RCC 7860 (cell line): ENCODE measurements at places on chromosomes 7 and 10.

DNA sequence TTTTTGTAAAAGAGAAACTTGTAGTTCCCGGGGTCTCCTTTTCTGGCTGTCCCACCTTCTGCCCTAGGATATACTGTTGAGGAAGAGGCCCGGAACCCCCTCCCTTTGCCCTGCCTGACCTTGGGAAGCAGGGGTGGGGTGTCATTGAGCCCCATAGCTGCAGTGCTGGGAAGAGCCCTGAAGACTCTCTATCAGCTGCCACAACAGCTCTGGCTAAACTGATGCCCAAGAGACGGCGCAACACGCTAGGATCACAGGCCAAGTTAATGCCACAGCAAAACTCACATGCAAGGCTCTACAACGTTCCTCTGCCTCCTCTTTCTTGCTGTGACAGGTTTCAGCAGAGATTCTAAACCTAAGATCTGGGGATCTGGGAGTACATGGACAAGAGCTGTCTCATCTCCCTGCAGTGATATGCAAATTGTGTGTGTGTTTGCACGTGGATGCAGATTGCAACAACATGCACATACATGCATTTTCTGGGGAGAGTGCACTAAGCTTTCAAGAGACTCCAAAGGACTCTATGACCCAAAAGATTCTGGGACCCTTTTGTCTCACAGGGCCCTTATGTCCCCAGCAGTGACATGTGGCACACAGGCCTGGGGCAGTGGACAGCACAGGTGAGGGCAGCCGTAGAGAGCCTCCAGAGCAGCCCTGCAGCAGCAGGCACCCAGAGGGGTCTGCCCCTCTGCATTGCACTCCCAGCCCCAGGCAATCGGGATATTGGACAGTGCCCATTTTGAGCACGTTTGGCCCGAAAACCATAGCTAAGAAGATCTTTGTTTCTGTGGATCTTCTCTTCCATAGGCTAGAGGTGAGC, 2.5 kb downstream of the RASSF4 start:
- DNase-seq = no peak

GRCh38 chr10:128875956-128876736, 590.9 kb upstream of the MGMT start:
- DNase-seq = no peak

DNA sequence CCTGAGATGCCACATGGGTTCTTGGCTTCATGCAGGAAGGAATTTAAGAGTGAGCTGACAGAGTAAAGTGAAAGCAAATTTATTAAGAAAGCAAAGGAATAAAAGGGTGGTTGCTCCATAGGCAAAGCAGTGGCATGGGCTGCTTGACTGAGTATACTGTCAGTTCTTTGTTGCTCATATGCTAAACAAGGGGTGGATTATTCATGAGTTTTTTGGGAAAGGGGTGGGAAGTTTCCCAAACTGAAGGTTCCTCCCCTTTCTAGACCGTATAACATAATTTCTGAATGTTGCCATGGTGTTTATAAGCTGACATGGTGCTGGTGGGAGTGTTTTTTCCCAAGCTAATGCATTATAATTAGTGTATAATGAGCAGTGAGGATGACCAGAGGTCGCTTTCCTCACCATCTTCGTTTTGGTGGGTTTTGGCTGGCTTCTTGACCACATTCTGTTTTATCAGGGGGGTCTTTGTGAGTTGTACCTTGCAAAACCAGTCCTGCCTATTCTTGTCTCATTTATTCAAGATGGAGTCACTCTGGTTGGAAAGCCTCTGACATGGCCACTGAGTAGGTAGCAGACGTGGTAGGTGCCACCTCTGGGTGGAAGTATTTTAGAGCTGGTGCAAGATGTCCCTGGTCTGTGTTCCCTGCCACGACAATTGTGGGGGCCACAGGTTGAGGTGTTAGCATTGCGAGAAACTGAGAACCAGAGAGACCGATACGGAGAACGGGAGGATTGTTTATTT, 107.5 kb upstream of the SDK1 start:
- no peak for DNase-seq

DNA sequence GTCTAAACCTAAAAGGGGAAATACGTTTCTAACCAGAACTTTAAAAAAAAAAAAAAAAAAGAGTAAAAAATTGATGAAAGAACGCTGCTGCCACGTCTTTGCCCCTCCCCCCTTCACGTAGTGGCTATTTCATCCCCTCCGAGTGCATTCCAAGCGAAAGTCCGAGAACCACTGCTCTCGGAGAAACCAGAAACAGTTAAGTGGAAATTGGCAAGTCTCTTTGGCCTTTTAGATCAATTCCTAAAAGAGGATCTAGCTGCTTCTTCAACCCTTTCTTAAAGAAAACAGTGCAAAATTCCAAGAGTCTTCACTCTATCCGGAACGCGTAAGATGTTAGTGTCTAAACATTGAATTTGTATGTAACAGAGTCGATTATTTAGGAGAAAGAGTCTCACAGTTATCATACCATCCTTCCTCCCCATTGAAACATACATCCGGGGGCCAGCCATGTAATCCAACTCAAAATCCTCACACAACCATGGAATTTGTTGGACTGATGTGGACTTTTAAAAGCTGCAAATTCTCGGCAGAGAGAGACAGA, 1.1 kb downstream of the P4HA1 start:
- DNase-seq = peak; percentile 62

GRCh38 chr7:116100626-116101025, 70.1 kb upstream of the TFEC start:
- no peak for DNase-seq

- no peak for DNase-seq
These were observed 8.8 kb downstream of the LYZL1 start for GRCh38 chr10:29297678-29298077.

DNA sequence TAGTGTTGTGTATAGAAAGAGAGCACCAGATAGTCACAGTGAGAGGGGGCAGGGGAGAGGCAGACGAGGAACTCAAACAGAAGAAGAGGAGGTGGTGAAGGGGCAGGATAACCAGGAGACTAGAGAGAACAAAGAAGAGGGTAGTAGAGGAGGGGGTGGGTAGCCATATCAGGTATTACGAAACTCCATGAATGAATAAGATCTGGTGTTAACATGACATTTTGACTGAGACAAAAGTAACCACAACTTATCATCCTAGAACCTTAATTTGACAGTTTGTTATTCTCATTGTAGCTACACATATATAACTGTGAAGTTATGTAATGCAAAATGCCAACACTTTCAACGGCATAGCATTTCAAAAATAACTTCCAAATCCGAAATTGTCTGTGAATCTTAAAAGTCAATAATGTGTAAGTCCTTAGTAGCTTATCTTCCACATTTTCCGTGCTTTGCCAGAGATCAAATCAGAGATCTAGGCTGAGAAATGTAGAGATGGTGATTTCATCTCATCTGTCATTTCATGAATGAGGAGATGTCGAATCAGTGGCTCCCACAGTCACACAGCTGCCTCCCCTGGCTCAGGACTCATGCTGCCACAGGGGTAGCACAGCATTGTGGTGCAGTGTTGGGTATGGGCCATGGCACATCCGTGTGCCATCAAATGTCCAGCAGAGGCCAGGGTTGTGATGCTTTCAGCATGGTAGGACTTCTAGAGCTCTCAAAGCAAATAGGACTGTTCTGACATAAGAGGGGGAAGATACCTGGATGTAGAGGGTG, 202.1 kb downstream of the HECW1 start:
- DNase-seq = no peak

GRCh38 chr10:50501478-50501877, 122.3 kb downstream of the SGMS1 start:
- DNase-seq = peak; percentile 26

GRCh38 chr10:69515699-69516259, 57.4 kb downstream of the NEUROG3 start:
- peak; percentile 49 for DNase-seq

DNA sequence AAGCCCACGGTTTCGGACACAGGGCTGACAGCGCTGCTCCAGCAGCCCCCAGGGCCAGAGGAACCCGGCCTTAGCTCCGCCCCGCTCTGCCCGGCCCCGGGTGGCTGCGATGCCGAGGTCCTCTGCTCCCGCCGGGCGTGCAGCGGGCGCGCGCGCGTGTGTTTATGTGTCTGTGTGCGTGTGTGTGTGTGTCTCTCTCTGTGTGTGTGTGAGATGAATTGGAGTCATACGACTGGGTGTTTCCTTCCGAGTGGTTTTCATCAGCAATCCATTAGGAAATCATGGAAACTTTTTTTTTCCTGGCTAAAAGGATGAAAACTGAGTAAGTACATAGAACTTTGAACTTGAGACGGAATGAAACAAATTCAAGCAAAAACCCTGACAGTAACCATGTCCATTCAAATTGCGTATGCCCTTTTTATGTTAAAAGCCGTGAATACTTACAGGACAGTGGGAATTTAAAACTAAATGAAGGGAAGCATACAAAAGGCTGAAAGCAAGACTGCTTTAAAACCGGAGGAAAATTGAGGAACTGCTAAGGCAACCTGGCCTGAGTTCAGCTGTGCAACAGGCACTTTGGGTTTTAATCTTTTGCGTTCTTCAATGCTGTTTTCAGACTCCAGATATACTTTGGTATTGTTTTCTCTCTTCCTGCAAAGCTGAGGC, at the start of gene CPED1:
TSS of gene CPED1 (plus strand) at position 121 of the 666 bp plus-strand sequence. CDS start 911 bp downstream, outside the sequence.
- peak; percentile 45 for DNase-seq

DNA sequence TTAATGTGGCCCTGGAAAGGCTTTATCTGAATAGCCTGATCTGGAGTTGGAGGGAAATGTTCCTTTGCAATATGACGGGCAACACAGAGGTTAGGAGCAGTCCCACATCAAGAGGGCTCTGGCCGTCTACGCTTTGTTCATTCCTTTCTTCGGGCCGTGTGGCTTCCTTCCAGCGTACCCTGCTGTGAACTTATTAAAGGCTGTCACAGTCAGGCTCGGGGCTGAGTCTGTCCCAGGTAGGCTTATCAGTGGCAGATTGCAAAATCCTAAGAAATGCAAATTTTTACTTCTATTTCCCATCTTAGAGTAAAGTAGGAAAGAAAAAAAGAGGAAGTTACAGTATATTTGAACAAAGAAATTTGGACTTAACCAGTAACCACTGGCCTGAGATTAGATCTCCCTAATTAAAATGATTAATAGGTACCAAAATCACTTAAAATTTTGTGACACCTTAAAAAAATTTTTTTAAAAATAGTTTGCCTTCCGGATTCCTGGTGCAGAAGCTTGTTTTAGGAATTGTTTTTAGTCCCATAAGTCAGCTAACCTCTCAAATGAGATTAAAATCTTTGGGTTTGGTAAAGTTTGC, 453.1 kb upstream of the MKI67 start:
- DNase-seq = no peak

- no peak for DNase-seq
These were observed 9.7 kb upstream of the ANLN start for GRCh38 chr7:36379831-36380504.

DNA sequence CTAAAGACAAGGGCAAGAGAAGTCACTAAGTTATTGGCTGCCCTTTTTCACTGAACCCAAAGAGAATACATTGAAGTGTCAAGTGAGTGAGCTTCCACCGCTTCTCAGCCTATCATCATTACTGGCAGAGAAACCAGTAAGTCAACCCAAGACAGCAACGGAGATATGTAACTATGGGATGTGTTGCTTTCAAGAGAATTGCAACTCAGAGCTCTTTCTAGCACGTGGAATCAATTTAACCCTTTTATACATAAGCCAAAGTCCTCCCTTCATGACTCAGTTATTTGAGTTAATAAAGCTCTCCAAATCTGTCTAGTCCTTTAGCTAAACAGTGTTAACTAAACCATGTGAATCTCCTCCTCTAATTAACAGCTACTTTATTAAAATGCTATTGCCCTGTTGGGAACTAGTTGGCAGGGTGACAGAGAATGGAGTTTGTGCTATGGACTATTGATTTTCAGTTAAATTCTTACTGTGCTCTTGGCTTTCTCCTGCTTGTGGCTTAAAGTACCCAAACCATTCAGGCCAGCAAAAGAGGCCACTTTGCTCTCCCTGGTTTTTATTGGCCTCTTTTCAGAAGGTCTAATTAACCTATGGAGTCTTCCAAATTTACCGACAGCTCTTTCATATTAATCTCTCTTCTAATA, 287.7 kb downstream of the NRG3 start:
- DNase-seq = no peak

GRCh38 chr10:130807096-130807495, 504.4 kb downstream of the TCERG1L start:
- no peak for DNase-seq

GRCh38 chr10:45532480-45532879, 140.1 kb downstream of the ZFAND4 start:
- DNase-seq = no peak

DNA sequence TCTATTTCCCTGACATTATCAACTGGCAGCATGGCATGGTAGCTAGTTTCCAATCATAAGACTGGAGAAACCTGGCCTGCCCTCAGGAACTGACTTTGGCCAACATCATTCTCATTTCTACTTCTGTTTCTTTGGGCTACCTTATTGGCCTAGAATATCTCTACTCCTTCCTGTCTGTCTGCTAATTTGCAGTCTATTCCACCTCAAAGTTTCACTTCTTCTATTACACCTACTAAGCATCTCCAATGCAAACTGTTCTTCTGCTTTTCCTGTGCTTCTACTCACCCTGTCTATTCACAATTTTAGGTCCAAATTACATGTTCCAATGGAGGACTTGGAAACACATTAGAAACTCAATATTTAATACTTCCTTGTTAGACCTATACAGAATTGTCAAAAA, 65.6 kb downstream of the ZNF503 start:
- no peak for DNase-seq

- no peak for DNase-seq
These were observed 37.0 kb upstream of the GOT1 start for GRCh38 chr10:99467236-99467999.
